ENCODE measurements at places on chromosomes 5 and 9.

- DNase-seq = no peak
Measured at GRCh38 chr5:173338380-173339015, 10.3 kb upstream of the STC2 start.

DNA sequence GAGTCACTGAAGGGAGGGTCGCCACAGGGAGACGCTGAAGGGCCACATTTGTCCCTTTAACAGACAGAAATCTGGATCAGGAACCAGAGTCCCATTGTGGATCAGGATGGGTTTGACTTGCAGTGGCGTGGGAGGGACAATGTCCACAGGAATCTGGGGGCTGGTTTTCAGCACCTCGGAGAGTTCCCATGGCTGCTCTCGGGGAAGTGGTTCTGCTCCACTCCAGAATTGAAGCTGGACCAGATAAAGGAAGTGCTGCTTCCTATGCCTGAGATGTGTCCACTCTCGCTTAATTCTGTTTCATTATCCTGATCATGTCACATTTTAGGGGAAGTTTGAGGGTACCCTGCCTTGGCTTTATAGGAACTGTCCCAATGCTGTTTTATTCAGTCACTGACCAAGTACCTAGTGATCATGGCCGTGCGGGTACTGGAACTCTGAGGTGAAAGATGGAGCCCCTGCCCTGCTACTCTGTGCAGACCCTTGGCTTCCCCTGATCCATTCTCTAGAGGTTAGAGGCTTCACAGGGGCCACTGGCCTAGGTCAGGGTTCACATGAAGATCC is 28.7 kb downstream of the ENHO start:
- DNase-seq = no peak

- no peak for DNase-seq
Measured at GRCh38 chr9:129570450-129571297, 50.2 kb downstream of the C9orf50 start.

DNA sequence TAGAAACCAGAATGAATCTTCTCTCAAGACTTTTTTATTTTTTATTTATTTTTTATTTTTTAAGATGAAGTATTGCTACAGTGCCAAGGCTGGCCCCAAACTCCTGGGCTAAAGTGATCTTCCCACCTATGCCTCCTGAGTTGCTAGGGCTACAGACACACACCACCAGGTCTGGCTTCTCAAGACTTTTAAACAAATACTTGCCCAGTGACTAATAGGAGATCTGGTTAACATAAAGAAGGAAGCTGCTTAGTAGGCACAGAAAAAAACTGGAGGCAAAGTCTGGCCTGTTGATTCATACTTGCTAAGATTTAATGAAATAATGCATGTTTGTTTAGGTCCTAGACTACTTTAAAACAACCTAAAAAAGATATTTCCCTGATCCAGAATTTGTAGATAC is 43.8 kb downstream of the SLC38A9 start:
- DNase-seq = no peak

- no peak for DNase-seq
Measured at GRCh38 chr9:121976751-121977150, 116.4 kb downstream of the TTLL11 start.

DNA sequence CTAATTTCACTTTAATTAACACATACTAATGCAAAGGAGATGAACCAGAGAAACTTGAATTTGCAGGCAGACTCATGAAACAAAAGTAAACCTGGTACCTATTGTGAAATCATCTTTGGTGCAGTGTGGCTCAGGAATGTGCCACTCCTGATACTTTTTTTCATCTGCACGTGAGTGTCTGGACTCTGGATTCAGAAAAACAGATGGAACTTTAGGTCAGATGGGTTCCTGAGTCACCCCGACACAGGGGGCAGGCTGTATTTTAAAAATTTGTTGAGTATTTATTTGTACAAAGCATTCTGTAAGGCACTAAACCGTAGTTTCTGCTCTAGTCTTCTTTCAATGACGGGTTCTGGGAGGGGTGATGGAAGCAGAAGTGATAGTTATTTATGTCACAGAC is 52.2 kb upstream of the TUT7 start:
- DNase-seq = no peak

GRCh38 chr9:7937761-7938491 is 138.3 kb upstream of the DMAC1 start:
- DNase-seq = no peak

DNA sequence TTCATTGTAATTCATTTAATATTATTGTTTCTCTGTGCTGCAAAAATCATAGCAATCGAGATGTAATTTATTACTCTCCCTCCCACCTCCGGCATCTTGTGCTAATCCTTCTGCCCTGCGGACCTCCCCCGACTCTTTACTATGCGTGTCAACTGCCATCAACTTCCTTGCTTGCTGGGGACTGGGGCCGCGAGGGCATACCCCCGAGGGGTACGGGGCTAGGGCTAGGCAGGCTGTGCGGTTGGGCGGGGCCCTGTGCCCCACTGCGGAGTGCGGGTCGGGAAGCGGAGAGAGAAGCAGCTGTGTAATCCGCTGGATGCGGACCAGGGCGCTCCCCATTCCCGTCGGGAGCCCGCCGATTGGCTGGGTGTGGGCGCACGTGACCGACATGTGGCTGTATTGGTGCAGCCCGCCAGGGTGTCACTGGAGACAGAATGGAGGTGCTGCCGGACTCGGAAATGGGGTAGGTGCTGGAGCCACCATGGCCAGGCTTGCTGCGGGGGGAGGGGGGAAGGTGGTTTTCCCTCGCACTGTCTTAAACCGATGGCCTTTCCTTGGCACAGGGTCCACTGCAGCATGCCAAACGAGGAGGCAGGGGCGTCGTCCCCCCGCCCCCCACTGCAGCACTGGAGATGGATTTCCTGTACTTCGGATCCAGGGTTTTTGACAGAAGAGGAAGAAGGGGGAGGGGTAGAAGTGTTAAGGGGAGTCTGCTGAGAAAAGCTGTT is at the start of gene APC:
Gene APC, plus strand, starts transcription at position 423 of the 728 bp plus-strand sequence. CDS start 17,006 bp downstream, outside the sequence.
- peak; percentile 74 for DNase-seq

DNA sequence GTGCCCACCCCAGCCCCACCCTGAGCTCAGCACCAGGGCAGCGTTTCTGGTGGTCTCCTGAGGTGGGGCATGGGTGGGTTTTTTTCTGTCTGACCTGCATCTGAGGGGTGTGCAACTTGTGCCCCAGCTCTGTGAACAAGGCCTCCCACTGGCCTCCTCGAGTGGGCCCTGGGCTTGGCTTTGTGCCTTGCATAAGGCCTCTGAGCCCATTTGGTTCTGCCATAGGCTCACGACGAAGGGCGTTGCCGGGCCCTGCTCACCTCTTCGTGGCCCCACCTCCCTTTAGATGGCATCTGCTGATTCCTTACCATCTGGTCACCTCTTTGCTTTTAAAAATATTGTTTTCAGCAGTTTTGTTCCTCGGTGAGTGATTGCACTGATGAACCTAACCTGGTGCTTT is 127.1 kb upstream of the COL5A1 start:
- DNase-seq = no peak

- DNase-seq = no peak
Measured at GRCh38 chr9:118990949-118991348, 378.3 kb downstream of the BRINP1 start.

- no peak for DNase-seq
Measured at GRCh38 chr9:98333703-98334582, 78.5 kb upstream of the TBC1D2 start.

DNA sequence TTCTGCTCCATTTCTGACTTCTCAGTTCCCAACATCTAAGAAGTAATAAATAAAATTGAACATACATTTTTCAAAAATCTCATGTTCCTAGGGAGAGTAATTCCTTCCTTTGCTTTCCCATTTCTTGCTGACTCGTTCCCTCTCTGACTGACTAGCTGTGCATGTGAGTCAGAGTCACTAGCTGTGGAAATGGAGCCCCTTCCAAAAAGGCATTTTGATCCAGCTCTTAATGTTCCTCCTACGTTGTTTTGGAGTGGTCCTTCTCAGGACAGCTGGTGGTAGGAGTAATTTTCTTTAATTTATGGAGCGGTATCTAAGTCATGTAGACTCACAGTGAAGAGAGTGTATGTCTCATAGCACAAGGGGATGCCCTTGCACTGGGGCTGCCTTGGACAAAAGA is 460.2 kb downstream of the GADD45G start:
- DNase-seq = no peak

DNA sequence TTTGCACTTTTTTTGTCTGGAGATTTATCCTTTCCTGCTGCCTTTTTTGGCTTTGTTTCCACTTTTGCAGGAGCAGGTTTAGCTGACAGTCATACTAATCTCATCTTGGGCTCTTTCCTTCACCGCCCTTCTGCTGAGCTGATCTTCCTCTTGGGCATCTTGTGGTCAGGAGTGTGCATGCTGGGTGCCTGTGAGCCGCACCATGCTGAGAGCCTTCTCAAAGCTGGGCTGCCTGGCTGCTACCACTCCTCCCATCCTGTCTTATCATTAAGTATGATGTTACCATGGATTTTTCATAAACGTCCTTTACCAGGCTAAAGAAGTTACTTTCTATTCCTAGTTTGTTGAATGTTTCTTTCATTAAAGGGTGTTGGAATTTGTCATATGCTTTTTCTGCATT is 49.5 kb upstream of the MCCC2 start:
- DNase-seq = no peak

DNA sequence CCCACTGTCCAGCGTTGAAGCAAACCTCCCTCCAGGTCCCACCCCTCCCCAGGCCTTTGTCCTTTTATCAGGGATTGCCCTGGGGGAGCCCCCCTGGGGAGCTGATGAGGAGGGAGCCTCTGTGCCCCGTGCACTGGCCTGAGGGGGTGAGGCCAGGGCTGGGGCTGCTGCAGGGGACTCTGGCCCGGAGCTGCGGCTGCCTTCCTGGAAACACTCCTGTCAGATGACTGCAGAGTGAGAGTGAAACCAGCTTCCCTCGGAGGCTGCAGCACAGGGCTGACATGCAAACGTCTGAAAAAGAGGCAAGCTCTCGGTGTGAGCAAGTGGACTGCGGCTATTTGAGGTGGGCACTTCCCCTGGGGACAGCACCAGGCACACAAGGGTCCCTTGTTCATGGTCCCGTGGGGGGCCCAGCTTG is 4.6 kb upstream of the TRAF2 start:
- DNase-seq = peak; percentile 61

- DNase-seq = no peak
Measured at GRCh38 chr9:72333709-72334108, 31.3 kb downstream of the ZFAND5 start.

- DNase-seq = peak; percentile 67
Measured at GRCh38 chr9:123338710-123339665, 17.0 kb upstream of the CRB2 start.

DNA sequence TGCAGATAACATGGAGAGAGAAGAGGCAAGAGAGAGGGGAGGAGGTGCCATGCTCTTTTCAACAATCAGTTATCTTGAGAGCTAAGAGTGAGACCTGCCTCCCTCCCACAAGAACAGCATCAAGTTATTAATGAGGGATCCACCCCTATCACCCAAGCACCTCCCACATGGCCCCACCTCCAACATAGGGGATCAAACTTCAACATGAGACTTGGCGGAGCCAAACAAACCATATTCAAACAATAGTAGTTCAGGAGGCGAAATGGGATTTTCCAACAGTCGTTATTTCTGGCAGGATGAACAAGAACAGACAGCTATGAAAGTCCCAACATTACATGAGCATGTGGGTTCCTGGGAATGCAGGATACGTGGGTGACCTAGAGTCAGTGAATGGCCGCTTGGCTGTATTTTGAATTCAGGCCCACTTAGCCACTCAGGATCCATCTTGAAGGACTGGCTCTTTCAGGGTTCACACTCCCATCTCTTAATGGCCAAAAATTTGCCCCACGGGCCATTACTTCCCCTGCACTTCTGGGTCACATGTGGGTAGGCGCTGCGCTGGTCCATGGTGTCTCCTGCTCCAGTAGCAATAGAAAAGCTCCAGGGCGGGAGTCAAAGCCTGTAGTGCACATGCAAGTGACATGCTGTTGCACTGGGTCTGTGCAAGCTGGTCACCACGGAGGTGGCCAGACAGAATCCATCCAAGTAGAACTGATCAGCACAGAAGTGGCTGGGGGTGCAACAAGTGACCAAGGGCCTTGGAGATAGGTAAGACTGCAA is 7.1 kb upstream of the FAF2 start:
- DNase-seq = no peak

- no peak for DNase-seq
Measured at GRCh38 chr9:92636627-92637026, 33.3 kb downstream of the IPPK start.

- DNase-seq = no peak
Measured at GRCh38 chr5:24167806-24168205, 477.0 kb downstream of the CDH10 start.

DNA sequence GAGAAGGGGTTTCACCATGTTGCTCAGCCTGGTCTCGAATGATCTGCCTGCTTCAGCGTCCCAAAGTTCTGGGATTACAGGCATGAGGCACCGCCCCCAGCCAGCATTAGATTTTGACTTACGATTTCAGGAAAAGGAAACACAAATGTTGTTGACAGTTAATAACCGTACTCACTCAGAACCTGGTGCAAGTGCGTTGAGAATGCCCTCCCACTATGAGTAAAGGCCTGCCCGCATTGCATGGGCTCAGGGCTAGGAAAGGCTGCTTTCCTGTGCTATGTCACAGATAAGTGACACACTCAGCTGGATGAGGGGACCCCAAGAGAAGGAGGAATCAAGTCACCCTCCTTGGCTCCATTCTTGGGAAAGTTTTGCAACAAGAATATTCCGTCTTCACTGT is 42.4 kb downstream of the NDST1 start:
- no peak for DNase-seq

DNA sequence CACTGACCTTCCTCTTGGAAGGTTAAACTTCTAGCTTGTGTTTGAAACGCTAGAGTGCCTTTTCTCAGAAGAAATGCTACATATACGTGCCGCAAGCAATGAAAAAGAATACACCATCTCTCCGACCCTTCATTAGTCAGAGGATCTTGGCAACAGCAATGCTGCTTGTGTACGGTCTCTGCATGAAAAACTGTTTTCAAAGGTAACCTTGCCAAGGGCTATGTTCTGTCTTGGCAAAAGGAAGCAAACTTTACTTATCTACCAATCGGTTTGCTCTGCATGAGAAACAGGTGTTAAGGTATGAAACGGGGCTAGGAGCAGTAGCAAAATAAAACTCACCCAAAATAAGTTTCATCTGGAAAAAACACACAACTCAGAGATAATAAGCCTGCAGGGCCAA is 297.8 kb downstream of the FBXL17 start:
- no peak for DNase-seq

GRCh38 chr5:176739461-176740051 is 70.8 kb upstream of the UNC5A start:
- DNase-seq = no peak

Data from stimulated activated CD8-positive, alpha-beta memory T cell treated with anti-CD3 and anti-CD28 coated beads, Interleukin-2, amount 100 ng/mL, for 48 hours (primary cell).